Activated naive CD8-positive, alpha-beta T cell treated with anti-CD3 and anti-CD28 coated beads, Interleukin-2, amount 50 U/mL, for 24 hours (primary cell): ENCODE measurements at places on chromosomes 5 and 9.

DNA sequence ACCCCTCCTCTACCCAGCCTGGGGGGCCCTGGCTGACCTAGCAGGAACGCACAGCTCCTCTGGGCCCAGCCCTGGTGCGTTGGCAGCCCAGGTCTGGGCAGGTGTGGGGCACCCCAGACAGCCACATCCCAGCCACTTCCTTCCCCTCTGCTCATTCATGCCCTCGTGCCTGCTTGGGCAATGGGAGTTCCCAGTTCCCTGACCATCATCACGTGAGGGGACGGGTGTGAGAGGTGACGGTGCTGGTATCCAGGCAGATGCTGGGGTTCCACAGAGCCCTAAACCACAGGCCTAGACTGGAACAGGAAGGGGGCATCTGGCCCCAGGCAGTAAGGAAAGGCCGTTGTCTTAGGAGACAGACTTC lies 8.4 kb downstream of the RALGDS start:
- H3K36me3 ChIP-seq: peaks cover 8% of the 10 kb centered on the region
- no peak overlapping the region for H3K4me3 ChIP-seq
- H3K27me3 ChIP-seq: no peaks in the 10 kb centered on the region
- H3K27ac ChIP-seq: no peak overlapping the region
- H3K4me1 ChIP-seq: peaks cover 60% of the 10 kb centered on the region

DNA sequence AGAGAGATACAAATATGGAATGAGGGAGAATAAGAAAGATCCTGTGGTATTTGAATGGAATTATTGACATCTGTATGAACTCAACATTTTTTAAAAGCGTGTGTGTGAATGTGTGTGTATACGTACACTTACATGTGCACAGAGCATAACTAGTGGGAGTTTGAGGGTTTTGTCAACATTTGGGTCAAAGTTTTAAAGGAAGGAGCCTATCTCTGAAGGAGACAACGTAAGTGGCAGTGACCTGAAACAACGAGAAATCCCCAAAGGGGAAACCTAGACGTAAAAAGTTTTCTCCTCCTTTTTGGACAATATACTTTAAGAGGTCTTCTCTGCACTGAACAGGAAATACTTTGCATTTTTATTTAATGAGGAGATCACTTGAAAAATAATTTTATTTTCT lies 40.2 kb upstream of the DTWD2 start:
- H3K4me1 ChIP-seq: peaks cover 35% of the 10 kb centered on the region
- peak overlapping the region; percentile 7 for H3K27ac ChIP-seq
- H3K4me3 ChIP-seq: no peak overlapping the region

DNA sequence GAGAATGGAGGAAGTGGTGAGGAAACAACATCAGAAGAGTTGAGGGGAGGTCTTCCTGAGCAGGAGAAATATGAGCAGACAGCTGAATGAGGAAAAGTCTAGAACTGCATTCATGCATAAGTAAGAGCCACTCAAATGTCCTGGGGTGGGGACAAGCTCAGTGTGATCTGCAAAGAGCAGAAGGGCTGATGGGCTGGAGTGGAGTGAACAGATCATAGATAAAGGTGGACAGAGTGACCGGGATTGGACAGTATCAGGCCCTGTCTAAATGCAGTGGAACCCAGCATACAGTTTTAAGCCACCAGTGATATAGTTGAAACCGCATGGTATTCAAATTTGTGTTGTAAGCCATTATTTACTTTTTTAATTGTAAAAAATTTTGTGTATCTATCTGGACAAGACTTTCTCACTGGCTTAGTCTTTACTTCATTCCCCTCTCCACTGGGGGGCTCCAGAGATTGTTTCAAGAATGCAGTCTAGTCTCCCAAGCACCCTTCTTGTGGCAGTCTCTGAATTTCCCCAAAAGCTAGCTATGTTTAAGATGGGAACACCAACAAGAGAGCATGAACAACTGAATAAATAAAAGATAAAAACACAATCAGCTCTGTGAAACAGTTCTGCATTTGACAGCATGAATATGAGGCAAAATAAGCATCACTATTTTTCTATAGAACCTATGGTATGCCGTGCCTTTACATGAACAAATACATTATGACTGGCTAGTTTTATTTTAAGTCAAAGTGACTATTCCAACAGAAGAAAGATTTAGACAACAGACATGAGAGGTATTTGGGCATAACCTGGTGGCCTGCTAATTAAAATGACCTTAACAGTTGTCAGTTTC lies 10.7 kb upstream of the STK32A start:
- H3K27me3 ChIP-seq: no peaks in the 10 kb centered on the region
- no peak overlapping the region for H3K4me3 ChIP-seq
- H3K4me1 ChIP-seq: no peaks in the 10 kb centered on the region
- no peak overlapping the region for H3K27ac ChIP-seq

GRCh38 chr5:114686356-114686755 lies 324.5 kb downstream of the KCNN2 start:
- H3K36me3 ChIP-seq: no peaks in the 10 kb centered on the region
- H3K4me3 ChIP-seq: no peak overlapping the region
- H3K27ac ChIP-seq: no peak overlapping the region
- no peaks in the 10 kb centered on the region for H3K4me1 ChIP-seq

- peaks cover 6% of the 10 kb centered on the region for H3K4me1 ChIP-seq
- no peak overlapping the region for H3K4me3 ChIP-seq
- H3K36me3 ChIP-seq: no peaks in the 10 kb centered on the region
- no peak overlapping the region for H3K27ac ChIP-seq
- no peak for DNase-seq
Observed at GRCh38 chr5:108255468-108255867, 126.4 kb downstream of the FBXL17 start.

GRCh38 chr9:708551-709432 lies 132.7 kb upstream of the DMRT1 start:
- H3K4me1 ChIP-seq: peaks cover 14% of the 10 kb centered on the region
- H3K36me3 ChIP-seq: peaks cover 8% of the 10 kb centered on the region
- H3K4me3 ChIP-seq: peak overlapping the region; percentile 44
- DNase-seq: no peak
- peaks cover 15% of the 10 kb centered on the region for H3K27me3 ChIP-seq

GRCh38 chr9:27193886-27194285 lies 84.9 kb downstream of the TEK start:
- no peaks in the 10 kb centered on the region for H3K27me3 ChIP-seq
- no peak for DNase-seq
- H3K27ac ChIP-seq: no peak overlapping the region
- H3K4me3 ChIP-seq: no peak overlapping the region
- peaks cover 4% of the 10 kb centered on the region for H3K4me1 ChIP-seq

DNA sequence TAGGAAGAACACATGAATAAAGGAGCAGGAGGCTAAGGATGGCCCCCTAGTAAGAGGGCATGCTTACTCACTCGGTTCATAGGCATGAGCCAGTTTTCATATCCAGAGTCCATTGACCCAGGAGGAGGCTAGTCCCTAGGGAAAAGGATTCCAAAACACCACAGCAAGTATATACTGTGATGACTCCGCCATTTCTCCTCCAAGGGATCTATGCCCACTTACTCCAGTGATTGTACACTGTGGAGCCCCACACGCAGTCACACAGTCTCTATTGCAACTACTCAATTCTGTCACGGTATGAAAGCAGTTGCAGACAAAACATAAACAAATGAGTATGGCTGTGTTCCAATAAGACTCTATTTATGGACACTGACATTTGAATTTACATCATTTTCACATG lies 117.7 kb upstream of the ALDH1B1 start:
- no peak overlapping the region for H3K4me3 ChIP-seq
- DNase-seq: no peak
- no peaks in the 10 kb centered on the region for H3K36me3 ChIP-seq
- no peaks in the 10 kb centered on the region for H3K27me3 ChIP-seq

DNA sequence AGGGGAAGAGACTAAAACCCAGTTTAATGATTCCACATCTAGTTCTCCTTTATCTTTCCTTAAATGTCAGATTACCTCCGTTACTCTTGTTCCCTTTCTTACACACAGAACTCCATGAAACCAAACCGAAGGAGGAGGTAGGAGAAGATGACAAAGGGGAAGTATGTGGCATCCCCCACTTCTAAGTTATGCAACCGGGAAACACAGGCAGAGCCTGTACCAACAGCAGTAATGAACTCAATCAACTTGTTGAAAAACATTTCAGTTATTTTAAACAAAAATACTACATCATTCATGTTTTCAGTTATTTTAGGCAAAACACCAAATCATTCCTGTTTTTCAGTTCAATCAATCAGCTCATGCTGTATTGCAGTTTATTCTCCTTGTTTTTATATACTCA lies 101.8 kb downstream of the PCSK1 start:
- peaks cover 16% of the 10 kb centered on the region for H3K27me3 ChIP-seq
- DNase-seq: no peak
- H3K4me3 ChIP-seq: no peak overlapping the region
- H3K36me3 ChIP-seq: no peaks in the 10 kb centered on the region
- H3K27ac ChIP-seq: no peak overlapping the region

- no peak overlapping the region for H3K4me3 ChIP-seq
- no peaks in the 10 kb centered on the region for H3K36me3 ChIP-seq
- no peak overlapping the region for H3K27ac ChIP-seq
Observed at GRCh38 chr9:117258184-117258866, 156.5 kb downstream of the ASTN2 start.

- H3K4me3 ChIP-seq: no peak overlapping the region
- H3K4me1 ChIP-seq: peaks cover 30% of the 10 kb centered on the region
- no peak overlapping the region for H3K27ac ChIP-seq
- peaks cover 9% of the 10 kb centered on the region for H3K36me3 ChIP-seq
- no peaks in the 10 kb centered on the region for H3K27me3 ChIP-seq
Observed at GRCh38 chr9:76412638-76413037, 18.4 kb upstream of the RFK start.

DNA sequence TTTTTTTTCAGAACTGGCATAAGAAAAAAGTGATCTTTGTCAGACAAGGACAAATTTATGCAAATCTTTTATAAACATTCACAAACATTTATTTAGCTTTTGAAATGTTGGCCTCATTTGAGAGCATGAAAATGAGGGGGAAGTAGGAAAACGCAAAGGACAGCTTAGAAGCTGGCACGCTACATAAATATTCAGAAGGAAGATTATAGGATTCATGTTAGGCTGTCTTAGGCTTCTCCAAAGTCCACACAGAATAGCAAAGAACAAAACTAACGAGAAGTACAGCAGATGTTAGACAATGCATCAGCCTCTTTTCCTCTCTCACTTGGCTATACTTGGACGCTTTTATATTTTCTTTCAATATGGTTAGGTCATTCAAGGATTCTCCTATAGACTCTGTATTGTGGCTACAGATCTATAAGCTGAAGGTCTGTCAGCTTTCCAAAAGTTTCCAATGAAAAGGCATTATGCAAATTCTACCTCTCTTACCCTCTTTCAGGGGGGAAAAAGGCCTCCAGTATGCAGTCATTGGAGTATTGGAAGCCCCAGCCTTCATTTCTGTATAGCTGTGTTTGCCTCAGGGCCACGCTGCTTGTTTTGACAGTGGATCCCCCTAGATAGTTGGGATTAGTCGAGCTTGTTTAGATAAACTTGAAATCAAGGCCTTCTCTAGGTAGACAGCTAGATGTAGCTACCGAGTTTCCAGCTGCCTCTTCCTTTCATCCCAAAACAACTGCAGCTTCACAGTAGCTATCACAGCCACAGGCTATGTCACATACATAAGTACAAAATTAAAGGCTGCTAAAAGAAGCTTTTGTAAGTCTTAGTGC lies 153.0 kb downstream of the DENND1A start:
- no peak overlapping the region for H3K4me3 ChIP-seq
- H3K27ac ChIP-seq: no peak overlapping the region
- H3K27me3 ChIP-seq: no peaks in the 10 kb centered on the region
- no peaks in the 10 kb centered on the region for H3K36me3 ChIP-seq
- no peak for DNase-seq
- H3K4me1 ChIP-seq: peaks cover 12% of the 10 kb centered on the region

DNA sequence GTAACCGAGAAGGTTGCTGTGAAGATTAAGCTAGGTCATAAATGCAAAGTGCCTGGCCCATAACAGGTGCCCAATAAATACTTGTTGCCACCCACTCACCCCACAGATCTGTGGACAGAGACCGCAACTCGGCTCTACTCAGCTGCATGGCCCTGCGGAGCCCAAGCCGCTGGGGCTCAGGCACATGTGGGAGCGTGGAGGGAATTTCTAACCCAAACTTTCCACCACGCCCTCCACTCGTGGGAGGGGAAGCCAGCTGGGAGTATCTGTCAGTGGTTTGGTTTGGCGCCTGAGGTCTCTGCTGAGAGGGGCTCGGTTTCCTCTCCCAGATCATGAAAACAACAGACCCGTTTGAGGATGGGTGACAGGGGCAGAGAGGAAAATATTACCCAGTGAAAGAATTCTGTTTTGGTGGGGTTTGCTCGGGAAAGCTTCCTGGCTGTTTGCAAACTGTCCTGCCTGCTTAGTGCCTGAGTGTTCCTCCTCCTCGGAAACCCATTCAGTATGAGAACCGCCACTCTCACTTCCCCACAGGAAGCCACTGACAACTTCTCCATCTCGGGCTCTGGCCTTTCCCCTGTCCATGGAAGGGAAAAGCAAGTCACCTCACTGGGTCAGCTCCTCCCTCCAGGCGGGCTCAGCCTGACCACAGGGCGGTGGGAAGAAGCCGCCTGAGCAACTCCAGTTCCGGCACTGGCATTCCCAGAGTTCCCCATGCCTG lies 60.1 kb downstream of the RGS3 start:
- peaks cover 63% of the 10 kb centered on the region for H3K36me3 ChIP-seq
- H3K4me3 ChIP-seq: peak overlapping the region; percentile 71
